ENCODE measurements at places on chromosomes 6 and 20.

DNA sequence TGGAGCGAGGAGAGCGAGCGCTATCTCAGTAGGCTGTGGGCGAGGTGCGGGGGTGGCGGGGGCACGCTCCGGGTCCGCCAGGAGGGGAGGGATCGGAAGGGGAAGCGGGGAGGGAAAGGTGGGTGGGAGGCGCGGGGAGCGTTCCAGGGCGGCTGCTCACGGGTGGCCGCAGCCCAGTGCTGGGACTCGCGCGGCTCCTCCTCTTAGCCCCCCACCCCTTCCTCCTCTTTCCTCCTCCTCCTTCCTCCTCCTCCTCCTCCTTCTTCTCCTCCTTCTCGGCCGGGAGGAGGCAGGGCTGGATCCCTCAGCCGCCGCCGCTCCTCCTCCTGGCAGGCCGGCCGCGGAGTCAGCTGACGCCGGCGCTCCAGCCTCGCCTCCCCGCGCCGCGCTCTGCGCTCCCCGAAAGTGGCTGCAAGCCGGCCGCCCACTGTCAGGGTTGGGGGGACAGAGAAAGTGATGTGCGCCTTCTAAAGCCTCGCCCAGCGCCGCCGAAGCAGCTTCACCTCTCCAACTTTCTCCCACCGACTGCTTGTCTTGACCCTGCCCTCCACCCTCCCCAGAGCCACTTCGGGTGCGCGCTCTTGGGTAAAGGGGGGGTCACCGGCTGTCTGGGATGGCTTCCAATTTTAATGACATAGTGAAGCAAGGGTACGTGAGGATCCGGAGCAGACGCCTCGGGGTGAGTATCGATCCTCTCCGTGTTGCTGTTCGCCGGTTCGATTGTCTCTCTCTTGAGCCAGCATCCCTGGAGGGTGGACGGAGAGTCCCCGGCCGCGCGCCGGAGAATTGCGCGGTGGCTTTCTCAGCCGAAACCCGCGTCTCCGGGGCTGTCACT lies at the start of gene DOK5:
TSS of gene DOK5 (plus strand) at position 260 of the 835 bp plus-strand sequence. CDS start at position 614, 354 bp downstream.
- DNase-seq: no peak

DNA sequence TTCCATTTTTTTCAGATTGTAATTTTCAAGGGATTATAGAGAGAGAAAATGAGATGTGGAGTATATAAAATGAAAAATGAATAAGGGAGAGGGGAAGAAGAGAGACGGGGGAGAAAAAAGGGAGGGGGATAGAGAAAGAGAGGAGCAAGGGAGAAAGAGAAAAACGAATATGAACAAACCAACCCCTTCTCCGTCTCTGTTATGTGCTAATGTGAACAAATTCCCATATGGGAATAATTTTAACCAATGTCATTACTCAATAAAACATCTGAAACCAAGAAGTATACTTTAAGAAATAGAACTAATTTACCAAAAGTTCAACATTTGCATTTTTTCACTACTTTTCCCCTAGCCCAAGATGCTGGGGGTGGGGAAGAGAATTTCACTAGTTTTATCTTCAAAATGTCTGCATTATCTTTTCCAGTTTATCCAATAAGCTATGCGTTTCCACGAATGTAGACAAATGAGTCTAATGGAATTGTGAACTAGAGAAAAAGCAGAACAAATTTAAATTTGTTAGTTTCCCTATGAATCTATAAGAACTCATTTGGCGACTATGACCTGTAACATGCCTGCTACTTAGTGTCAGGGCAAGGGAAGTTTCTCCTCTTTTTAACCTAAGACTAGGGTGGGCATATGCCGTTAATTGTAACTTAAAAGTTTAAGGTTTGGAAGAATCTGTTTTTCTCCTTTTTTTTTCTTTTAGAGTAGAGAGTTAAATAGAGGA lies 286.3 kb downstream of the BTBD9 start:
- no peak for DNase-seq

DNA sequence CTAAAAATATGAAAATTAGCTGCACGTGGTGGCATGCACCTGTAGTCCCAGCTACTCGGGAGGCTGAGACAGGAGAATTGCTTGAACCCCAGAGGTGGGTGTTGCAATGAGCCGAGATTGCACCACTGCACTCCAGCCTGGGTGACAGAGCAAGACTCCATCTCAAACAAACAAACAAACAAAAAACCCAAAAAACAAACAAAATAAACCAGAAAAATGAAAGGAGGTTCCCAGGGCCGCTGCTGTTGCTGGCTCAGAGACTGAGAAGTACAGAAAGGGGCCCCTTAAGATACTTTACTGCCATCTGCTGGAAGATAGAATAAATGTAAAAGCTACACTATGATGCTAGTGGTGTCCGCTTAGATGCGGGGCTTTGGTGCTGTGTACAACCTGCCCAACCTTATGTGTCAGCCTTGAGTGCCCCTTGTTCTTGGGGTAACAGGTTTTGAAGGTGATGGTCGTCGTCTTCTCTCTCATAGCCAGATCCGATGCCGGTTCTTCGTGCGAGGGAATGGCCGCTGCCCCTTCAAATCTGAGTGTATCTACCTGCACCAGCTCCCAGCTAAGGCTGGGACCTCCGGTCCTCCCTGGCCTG lies 2.8 kb upstream of the FANCE start:
- DNase-seq: peak; percentile 61

DNA sequence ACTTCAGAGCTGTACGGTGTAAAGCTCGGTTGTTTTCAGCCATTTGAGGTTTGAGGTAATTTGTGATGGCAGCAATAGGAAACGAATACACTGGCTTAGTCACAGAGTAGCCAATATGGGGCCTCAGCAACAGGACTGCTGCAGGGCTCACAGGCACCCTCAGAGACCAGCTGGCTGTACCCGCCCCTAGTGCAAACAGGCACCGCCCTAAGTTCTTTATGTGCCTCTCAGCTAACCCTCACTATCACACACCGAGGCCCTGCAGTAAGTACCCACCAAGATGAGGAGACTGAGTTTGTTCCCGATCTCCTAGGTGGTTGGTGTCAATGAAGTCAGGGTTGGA lies 11.2 kb upstream of the SERPINB9 start:
- no peak for DNase-seq

DNA sequence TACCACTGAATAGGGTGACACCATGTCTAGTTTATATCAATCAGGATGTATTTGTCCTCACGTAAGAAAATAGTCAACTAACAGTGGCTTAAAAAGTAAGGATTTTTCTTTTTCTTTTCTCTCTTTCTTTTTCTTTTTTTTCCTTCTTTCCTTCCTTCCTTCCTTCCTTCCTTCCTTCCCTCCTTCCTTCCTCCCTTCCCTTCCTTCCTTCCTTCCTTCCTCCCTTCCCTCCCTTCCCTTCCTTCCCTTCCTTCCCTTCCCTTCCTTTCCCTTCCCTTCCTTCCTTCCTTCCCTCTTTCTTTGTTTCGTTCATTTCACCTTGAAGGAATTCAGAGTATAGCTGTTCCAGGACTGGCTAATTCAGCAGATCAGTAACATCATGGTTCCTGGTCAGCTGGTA lies 83.2 kb downstream of the SOX4 start:
- no peak for DNase-seq

DNA sequence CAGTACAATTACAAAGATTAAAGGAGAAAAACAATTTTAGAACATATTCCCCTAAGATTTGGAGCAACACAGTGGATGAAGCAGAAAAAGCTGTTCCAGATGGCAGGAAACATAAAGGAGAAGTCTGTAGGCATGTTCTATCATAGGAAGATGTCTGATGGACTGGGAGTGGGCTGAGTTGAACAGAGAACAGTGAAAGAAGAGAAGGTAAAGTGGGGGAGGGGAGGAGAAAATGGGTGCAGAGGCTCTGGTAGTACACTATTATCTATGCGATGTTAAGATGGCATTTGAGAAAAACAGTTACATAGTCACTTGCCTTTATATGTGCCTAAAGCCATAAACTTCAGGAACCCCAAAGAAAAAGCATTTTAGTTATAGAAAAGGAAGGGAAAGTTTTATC lies 4.2 kb upstream of the PHIP start:
- no peak for DNase-seq

DNA sequence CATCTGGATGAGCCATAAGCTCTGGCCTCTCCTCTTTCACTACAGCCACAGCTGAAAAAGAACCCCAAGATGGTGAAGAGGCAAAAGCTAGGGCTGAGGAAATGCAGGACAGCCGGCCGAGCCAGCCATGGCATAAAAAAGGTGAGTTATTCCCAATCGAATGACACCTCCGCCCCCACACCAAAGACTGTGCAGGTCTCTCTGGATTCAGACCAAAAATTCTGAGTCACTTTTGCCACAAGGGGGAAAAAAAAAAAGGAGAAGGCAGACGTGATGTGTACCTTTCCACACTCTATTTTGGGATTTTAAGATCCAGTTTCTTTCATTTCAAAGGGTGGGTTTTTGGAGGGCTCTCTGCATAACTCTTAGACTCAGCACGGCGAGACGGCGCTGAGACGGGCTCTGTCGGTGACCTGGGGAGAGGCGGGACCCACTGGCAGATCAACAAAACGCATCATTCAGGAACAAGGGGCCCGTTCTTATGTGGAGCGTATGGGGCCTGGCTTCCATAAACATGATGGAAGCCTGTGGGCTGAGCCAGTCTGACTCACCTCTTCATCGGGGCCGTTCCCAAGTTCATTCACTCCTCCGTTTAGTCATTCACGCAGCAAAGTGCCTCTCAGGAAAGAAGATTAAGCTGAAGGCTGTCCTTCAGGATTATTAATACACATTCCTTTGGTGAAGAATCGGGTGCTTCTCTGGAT lies 54.8 kb downstream of the NFATC2 start:
- peak; percentile 95 for DNase-seq

GRCh38 chr6:156848123-156848522 lies 70.9 kb downstream of the ARID1B start:
- DNase-seq: no peak

DNA sequence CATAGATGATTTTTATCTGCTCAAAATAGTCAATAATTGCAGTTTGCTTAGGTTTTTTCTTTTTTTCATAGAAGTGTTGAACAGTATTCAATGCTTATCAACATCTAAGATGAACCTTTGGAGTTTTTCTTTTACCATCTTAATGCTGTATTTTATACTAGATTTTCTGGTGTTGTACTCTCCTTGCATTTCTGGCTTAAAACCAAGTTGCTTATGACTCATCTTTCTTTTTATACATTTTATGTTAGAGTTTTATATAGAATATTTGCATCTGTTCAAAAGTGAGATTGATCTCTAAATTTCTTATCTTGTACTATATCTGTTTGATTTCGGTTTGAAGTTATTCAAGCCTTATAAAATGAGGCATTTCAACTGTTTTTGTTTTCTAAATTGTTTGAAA lies 232.5 kb downstream of the RFPL4B start:
- DNase-seq: no peak

- no peak for DNase-seq
Measured at GRCh38 chr6:113187661-113188060, 669.5 kb upstream of the MARCKS start.

DNA sequence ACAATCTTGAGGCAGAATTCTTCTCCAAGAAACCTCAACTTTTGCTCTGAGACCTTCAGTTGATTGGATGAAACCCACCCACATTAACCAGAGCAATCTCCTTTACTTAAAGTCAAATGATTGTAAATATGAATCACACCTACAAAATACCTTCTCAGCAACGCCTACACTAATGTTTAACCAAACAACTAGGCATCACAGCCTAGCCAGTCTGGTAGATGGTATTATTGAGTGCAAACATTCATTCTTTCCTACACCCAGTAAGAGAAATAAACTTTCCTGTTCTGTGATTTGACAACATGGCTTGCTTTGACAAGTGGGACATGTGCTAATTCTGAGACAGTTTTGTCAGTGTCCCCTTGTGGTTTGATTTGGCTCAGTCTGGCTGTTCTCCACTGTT lies 252.2 kb downstream of the HACE1 start:
- no peak for DNase-seq

DNA sequence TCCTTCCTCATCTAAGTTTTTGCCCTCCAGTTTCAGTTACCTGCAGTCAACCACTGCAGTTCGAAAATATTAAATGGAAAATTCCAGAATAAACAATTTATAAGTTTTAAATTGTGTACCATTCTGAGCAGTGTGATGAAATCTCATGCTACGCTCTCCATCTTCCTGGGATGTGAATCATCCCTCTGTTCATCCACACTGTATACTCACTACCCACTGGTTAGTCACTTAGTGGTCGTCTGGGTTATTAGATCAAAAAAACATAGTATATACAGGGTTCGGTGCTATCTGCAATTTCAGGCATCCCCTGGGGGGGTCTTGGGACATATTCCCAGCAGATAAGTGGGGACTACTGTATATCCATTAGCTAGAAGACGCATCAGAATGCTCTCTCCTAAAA lies 151.9 kb upstream of the SLC22A16 start:
- DNase-seq: peak; percentile 85

DNA sequence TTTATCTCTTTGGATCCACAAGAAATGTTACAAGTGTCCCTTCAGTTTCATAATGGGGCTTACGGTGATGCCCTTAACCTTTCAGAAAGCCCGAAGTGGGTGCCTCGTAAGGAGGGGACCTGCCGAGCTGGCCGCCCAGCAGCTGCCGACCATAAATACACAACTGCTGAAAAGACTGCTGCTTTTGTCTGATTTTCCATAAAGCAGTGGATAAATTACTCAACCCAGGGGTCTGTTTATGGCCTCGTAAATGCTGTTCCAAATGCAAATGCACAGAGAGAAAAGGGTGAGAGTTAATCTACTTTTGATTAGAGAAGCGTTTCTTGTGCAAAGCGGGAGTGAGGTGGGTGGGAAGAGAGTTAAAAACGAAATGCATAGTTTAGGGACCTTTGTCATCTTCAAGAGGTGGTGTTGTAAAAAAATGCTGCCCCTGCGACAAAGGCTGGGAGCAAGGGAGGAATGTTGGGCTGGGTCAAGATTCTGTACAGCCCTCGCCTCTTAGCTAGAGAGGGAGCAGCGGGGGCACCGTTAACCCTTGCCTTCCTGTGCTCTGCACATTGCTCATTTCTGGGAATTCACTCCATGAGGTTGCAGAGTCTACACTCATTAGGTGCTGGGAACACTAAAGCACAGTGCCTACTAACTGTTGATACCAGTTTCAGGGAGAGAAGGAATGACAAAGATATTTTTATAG lies 112.0 kb upstream of the MTHFD1L start:
- no peak for DNase-seq

GRCh38 chr20:53623454-53624211 lies 30.0 kb upstream of the ZNF217 start:
- peak; percentile 70 for DNase-seq
